ENCODE measurements at places on chromosomes 12 and 14. TPM values are rescaled to one million over a fixed set of nuclear protein-coding genes. Genes with fewer than 3 reads are reported as not detected.

SLC6A15 gene
- polyA plus RNA-seq: 0.01 TPM

AP5M1 gene
- 17.9 TPM for polyA plus RNA-seq

ARHGEF25 gene
- 26.0 TPM for polyA plus RNA-seq

B4GALNT1 gene
- 1.2 TPM for polyA plus RNA-seq

DNM1L gene
- 54.4 TPM for polyA plus RNA-seq

LRRC23 gene
- polyA plus RNA-seq: 12.7 TPM

NPC2 gene
- polyA plus RNA-seq: 267 TPM

SCNN1A gene
- polyA plus RNA-seq: 0.36 TPM
